Neural progenitor cell (in vitro differentiated cells): ENCODE measurements at places on chromosomes 16 and 17. TPM values are rescaled to one million over a fixed set of nuclear protein-coding genes. Genes with fewer than 3 reads are reported as not detected.
A peak's percentile ranks its signal among the peaks of the same experiment; 100 is the strongest.

GRCh38 chr17:81973432-81973831 is 4.0 kb upstream of the ASPSCR1 start:
- DNase-seq, result no peak

DNA sequence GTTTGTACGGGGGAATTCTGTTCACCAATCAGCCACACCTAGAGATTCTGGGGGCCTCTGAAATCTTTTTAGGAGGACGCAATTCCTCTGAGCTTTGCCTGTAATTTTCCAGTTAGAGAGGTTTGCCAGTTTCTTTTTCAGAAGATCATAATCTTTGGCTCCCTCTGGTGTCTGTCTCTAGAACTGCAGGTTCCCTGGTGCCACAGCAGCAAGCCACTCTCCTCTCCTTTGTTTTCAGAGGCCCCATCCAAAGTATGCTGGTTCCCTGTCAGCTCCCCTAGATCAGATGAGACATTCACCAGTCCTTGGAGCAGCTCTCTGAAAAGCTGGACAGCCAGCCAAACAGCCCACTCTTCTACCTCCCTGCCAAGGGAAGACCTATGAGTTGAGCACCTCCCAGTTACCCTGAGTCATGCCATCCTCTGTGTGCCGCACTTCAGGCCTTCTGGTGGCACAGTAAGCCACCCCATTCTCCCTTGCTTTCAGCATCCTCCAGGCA is 36.1 kb downstream of the RNF112 start:
- peak; percentile 79 for DNase-seq

The C16orf54 gene
- not detected in 2 replicates for total RNA-seq

- DNase-seq, result no peak
These were observed 391.0 kb upstream of the EEF2KMT start for GRCh38 chr16:5488581-5488980.

- DNase-seq, result no peak
These were observed 129.4 kb upstream of the PLCG2 start for GRCh38 chr16:81649561-81650184.

- no peak for DNase-seq
These were observed 30.8 kb downstream of the SREBF1 start for GRCh38 chr17:17806035-17806434.

- DNase-seq, result no peak
These were observed 7.1 kb downstream of the NTN1 start for GRCh38 chr17:9028202-9028987.

The PRSS22 gene
- not detected in 2 replicates for total RNA-seq

The LHX1 gene
- not detected in 2 replicates for total RNA-seq

DNA sequence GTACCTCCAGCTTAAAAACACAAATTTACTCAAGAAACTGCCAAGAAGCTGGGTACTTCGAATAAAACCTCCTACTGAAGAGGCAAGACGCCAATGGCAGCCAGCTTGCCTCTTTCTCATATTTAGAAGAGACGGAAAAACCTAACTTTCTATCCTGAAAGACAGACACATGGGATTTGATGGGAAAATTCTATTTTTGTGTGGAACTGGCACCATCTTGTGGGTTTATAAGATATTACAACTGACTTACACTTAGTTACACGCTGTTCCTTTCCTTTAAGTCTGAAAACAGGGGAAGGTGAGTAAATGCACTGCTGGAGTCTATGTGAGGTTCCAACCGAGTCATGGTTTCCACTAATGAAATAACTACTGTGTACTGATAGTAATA is 10.3 kb downstream of the ZNF18 start:
- peak; percentile 56 for DNase-seq

The MT4 gene
- total RNA-seq, result not detected in 2 replicates

DNA sequence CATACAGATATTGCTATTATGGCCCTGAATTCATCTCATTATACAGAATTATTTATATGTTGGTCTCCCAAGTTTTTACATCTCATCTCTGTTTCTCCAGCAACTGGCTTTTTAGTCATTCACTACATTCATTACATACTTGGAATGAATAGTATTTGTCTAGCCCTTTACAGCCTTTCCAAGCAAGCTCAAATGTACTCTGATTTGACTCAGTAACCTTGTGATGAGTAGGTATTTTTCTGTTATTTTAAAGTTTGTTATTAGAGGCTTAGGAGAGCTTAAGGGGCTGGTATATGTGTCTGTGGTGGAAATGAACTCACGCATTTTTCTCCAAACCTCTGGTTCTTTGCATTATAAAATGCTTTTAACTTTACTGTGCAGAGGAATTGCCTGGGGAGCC is 224.7 kb downstream of the SNX29 start:
- no peak for DNase-seq

DNA sequence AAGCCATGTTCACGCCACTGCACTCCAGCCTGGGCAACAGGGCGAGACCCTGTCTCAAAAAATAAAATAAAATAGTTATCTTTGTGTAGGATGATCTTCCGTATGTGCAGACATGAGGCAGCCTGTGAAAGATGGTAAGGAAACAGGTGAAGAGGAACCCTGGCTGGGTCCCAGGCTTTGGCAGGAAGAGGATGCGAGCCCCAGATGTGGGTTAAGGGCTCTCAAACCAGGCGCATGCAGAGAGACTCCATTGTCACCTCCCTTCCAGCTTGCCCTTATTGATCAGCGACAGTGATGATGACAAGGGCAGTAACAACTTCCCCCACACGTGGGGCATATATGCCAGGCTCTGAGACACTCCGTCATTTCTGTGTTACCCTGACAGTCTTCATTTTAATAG is 106.8 kb downstream of the GNAO1 start:
- no peak for DNase-seq

The EEF2K gene
- 9.0 and 12.3 TPM in 2 replicates for total RNA-seq

- DNase-seq, result peak; percentile 91
These were observed 248.6 kb downstream of the FOXL1 start for GRCh38 chr16:86826941-86827340.

The TBC1D3I gene
- 0.22 TPM in 1 of 2 replicates, not detected in the other for total RNA-seq

DNA sequence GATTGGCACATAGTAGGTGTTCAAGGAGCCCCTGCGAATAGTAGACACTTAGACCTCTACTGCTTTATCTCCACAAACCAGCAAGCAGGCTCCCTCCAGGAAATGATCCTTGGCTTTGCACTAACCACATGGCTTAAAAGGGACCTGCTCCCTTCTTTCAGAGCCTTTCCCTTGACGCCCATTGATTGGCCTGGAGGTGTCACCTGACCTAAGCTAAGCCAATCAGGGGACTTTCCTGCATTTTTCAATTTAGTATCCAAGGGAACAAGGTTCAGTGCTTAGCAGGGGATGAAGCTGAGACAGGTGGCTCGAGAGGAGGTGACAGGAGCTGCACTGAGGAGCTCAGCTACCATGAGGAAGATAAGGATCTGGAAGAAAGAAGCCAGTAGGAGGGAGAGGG is 52.8 kb downstream of the CLEC19A start:
- DNase-seq, result no peak

GRCh38 chr16:16073891-16074881 is 124.8 kb downstream of the ABCC1 start:
- peak; percentile 62 for DNase-seq
